ENCODE measurements at places on chromosomes 11 and 22.
A peak's percentile ranks its signal among the peaks of the same experiment; 100 is the strongest.

DNA sequence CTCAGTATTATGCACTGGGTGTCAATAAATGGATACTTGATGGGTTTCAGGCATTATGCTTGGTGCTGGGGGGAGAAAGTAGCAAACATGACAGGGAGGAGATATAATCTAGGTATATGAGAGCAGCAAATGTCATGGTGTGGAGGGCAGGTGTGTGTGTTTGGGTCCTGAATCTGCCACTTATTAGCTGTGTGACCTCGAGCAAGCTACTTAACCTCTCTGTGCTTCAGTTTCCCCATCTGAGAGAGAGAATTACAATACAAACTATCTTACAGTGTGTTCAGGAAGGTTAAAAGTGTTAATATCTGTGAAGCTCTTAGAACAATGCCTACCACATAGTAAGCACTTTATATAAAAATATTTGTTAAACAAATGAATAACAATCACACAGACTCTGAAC lies 2.8 kb downstream of the SLC22A8 start:
- DNase-seq = no peak

DNA sequence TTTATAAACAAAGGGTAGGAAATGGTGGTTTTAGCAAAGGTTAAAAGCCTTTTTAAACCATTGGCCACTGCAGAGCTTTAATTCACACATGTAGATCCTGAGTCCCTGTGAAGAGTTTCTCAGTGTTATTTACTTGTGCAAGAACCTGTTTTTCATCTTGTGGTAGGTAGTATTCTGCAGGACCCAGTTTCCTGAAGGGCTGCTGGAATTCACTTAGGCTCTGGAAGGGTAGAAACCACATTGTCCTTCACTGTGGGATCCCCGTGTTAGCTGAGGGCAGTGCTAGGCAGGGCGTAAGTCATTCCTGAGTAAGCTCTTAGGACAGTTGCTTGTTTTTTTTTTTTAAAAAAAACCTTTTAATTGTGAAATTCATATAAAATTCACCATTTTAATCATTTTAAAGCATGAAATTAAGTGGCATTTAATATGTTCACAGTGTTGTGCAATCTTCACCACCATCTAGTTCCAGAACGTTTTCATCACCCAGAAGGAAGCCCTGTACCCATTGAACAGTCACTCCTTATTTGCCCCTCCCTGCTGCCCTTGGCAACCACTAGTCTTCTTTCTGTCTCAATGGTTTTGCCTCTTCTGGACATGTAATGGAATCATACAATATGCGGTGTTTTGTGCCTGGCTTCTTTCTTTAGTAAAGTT lies 77.7 kb downstream of the C22orf31 start:
- no peak for DNase-seq

DNA sequence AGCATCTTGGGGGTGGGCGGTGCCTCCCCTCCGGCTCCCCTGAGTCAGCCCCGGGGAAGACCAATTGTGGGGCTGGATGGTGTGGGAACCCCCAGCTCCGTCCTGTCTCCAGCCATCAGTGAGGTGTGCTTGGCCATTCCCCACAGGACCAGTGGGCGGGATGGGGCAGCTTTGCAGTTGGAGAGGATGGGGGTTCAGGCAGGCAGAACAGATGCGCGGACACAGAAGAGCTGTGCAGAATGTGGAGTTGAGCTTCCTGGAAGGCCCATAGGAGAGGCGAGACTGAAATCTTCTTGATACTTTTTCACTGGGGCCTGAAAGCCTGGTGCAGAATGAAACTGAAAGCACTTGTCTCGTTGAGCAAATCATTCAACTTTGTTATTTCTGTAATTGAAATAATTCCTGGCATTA lies 23.8 kb downstream of the PARVB start:
- no peak for DNase-seq

DNA sequence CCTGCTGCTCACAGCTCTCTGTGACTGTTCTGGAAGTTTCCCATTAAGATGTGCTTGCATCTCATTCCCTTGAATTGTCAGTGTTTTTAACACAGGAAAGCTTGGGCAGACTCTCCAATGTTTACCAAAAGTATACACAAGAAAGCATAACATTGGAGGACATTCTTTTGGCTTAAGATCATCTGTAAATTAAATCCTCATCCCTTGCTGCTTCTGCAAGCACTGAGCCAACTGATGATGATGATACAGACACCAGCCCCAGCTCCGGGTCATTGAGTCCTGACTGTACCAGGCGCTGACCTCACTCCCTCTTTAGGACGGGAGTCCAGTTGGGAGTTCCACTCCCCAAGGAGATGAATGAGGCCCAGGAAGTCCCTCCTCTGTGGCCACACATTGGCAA lies 23.8 kb downstream of the CD82 start:
- DNase-seq = peak; percentile 83

DNA sequence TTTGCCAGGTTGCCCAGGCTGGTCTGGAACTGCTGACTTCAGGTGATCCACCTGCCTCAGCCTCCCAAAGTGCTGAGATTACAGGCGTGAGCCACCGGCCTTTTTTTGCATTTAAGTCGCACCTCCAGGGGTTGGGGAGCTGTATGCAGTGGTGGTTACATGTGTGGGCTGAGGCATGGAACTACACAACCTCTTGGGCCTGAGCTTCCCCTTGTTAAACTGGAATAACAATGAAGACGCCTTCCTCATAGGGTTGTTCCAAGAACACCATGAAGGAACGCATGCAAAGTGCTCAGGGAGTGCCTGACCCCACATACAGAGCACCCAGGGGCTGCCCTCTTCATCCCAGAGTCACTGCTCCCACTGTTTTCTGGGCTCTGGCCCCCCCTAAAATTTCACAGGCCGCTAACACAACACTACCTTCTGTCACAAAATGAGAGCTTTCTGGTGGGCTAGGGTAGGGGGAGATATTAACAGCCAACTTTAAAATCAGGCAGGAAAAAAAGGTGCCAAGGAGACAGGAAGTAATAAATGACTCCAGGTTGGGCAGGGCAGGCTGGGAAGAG lies 1.3 kb upstream of the FAM118A start:
- no peak for DNase-seq

DNA sequence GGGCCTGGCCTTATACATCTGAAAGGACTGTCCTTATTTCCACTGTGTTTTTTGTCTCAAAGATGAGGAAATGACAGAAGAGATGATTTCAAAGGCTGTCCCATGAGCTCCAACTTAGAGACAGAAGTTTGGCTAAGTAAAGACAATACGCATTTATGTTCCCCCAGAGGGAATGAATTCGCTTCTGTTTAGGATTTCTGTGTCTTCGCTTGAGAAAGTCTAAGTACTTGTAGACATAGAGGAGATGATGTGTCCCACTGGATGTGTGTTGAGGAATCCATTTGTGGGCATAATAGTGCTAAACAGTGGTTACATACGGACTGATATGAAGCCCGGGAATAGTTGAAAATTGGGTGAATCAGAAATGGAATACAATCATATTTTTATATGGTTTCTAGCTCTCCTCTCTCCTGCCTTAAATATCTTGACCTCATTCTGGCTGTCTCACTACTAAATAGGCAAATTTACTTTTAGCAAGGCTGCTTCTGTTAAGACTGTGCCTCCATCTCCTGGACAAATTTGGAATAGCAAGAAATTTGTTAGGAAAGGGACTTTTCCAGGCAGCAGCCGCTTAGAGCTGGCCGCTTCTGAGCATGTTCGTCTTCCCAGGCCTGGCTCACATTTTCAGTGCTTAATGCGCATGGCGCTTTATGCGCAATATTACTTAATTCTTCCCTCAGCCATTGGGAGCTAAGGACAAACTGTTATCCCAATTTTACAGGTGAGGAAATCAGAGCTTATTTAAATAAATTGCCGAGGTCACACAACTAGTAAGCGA lies 1.9 kb upstream of the PEX26 start:
- DNase-seq = peak; percentile 84

DNA sequence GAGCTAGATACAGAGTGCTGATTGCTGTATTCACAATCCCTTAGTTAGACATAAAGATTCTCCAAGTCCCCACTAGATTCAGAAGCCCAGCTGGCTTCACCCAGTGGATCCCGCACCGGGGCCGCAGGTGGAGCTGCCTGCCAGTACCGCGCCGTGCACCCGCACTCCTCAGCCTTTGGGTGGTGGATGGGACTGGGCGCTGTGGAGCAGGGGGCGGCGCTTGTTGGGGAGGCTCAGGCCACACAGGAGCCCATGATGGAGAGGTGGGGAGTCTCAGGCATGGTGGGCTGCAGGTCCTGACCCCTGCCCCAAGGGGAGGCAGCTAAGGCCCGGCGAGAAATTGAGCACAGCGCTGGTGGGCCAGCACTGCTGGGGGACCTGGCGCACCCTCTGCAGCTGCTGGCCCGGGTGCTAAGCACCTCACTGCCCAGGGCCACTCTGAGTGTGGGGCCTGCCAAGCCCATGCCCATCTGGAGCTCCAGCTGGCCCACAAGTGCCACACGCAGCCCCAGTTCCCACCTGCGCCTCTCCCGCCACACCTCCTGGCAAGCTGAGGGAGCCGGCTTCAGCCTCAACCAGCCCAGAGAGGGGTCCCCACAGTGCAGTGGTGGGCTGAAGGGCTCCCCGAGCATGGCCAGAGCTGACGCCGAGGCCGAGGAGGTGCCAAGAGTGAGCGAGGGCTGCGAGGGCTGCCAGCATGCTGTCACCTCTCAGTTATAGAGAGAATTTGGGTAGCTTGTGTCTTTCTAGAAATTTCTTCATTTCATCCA lies 417.6 kb downstream of the METTL15 start:
- DNase-seq = no peak

DNA sequence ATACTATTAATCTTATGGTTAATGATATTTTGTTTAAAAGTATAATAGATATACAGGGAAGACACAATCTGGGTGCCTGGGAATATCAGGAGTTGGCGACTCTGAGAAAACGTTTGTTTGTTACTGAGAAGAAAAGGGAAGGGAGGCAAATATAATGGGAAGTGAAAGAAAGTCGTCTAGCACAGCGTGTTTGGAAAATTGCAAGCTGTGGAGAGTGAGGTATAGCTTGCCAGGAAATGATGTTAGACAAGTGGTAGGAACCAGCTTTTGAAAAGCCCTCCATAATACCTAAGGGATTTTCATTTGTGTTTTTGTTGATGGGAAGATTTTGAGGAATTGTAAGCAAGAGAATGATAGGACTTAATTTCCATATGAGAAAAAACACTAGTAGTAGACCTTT lies 322.2 kb downstream of the LUZP2 start:
- no peak for DNase-seq

- no peak for DNase-seq
Measured at GRCh38 chr11:19433791-19434190, 193.0 kb upstream of the E2F8 start.

- peak; percentile 66 for DNase-seq
Measured at GRCh38 chr11:27720277-27720830, 20.1 kb upstream of the BDNF start.

DNA sequence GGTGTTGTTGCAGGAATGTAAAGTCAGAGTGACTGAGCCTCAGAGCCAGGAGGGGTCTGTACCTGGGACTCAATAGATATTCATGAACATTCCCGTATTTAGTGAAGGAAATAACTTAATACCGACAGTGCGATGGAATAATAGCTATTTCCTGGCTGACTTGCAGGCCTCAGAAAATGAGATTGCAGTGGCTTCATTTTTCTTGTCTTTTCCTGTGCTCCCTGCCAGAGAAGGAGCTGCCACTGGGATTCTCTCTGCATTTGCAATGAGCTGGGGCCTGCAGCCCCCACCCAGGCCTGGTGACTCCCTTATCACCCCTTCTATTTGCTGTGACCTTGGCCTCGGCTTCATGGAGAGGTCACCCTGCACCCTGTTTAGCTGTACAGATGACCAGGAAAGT lies 173.4 kb downstream of the MIAT start:
- DNase-seq = no peak

DNA sequence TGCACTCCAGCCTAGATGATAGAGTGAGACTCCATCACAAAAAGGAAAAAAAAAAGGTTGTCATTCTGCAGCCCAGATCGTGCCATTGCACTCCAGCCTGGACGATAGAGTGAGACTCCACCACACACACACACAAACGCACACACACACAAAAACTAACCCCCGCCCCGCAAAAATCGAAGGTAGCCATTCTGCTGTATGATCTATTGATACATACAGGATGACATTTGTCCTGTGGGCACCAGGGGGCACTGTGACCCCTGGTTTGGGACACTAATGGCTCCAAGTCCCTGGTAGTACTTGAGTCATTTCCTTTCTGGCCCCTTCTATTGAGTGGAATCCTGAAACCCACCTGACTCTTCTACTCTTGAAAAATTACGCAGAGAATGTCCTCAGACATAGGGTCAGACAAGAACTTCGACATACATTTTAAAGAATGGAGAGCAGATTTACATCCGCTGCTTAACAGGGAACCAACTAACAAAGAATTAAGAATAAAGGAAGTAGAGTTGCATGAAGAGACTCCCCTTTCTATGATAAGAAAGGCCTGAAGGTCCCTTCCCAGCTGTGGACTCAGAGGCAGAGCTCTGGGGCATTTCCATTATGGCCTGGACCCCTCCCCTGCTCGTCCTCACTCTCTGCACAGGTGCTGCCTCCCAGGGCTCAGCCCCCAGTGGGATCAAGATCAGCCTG lies 35.0 kb upstream of the PRAME start:
- peak; percentile 47 for DNase-seq

DNA sequence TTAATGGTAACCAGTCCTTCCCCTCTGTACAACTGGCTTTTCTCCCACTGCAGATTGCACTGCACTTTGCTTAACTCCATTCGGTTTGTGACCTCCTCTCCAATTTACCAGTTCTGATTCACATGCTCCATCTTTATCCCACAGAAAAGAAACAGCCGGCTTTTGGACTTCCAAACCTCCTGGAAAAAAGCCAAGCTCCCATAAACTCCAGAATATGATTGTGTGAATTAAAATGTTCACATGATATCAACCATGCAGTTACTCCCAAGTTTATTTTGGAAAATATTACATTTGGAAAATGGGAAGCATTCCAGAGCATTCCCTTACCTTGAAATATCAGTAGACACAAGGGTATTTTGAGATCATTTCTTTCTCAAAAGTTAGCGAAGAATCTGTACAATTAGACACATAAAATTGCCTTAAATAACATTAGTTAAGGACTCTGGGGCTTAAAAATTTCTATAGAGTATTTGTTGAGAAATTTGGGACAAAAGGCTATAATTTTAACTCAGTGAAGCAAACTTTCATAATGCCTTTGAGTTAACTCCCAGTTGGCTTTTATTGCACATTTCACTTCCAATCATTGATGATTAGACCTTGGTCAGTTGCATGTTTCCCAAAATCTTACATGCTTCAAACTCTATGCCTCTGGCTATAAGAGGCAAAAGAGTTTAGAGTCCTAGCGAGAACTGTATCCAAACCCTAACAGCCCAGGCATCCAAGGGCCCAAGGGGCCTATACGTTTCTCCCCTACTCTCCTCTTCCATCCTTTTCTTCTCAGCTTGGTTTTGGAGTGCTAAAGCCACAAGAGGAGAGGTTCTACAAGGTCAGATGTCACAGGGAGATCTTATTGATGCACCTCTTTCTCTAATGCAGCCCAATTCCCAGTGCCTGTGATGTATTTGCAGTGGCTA lies 23.6 kb upstream of the TMEM135 start:
- DNase-seq = no peak

DNA sequence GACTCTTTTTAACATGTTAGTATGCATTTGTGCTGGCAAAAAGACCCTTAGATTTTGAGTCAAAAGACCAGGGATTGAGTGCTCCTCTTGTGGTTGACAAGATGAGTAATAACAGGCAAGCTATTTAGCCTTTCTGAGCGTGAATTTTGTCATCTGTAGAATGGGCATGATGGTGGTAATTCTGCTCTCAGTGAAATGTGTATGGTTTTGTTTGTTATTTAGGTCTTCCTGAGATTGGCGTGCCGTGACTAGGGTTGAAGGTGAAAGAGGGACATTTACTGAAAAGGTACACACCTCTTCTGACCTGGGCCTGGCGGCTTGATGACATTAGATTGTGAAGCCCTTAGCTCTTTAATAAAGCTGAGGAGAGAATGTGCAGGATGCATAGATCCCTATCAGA lies 8.4 kb upstream of the CEP295 start:
- no peak for DNase-seq

GRCh38 chr22:19799322-19800190 lies 39.0 kb downstream of the TBX1 start:
- DNase-seq = peak; percentile 94

Data from fibroblast of skin of back (primary cell).